Stimulated activated CD8-positive, alpha-beta memory T cell treated with anti-CD3 and anti-CD28 coated beads, Interleukin-15, amount 100 ng/mL, for 4 hours (primary cell): ENCODE measurements at places on chromosomes 2 and 18.

DNA sequence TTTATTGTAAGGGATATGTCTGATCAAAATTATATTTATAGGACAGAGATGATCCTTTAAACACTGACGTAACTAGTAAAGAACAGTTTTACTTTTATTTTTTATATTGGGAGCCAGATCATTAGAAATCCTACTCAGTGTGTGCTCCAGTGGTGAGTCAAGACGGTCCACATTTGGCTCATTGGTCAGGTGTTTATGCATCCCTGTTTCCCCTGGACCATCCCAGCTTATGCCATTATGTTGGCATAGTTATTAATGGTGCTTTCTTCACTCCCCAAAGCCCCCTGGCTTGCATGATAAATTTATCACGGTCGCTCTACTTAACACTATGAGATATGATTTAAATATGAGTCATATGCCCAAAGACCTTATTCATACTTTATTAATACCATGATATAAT is 293.4 kb downstream of the XIRP2 start:
- no peak for DNase-seq

DNA sequence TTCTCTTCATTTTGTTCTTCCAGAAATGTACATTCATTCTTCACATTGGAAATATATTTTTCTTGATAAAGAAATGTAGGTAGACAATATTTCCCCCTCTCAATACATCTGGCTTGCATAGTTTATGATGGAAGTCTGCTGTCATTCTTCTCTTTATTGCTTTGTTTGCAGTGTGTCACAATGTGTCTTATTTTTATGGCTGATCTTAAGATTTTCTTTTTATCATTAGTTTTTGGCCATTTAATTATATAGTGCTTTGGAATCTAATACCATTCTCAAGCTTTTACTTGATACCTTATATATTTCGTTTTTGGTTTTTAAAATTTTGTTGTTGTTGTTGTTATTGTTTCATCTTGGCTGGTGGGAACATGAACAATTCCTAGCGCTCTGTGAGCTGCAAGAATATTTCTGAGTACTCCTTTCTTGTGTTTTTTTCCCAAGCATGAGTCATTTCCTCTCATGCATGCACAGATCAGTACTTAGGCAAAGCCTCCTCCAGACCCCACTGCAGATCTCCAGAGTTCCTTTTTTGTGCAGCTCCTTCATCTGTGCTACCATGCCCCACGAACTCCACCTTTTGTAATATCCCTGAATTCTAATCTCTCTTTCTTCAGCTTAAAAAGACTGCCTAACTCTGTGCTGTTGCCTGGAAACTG is 13.7 kb upstream of the MMADHC start:
- no peak for DNase-seq

- DNase-seq = no peak
Measured at GRCh38 chr2:187453078-187453641, 5.1 kb upstream of the CALCRL start.

DNA sequence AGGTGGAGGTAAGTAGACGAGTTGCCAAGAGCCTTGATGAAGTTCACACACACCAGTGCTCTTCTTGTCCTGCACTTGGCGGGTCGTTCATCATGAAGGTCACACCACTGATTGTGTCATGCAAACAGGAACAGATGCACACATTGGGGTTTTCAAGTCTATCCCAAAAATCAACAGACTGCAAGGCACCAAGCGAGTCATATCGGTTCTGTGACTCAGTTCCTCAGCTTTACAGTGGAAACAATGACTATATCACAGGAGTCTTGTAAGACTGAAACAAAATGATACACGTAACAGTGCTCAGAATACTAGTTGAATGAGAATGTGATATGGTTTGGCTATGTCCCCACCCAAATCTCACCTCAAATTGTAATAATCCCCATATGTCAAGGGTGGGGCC is 526.9 kb upstream of the ID2 start:
- DNase-seq = no peak

GRCh38 chr2:30803281-30803680 is 4.0 kb downstream of the CAPN13 start:
- no peak for DNase-seq

GRCh38 chr2:235966396-235966795 is 201.8 kb downstream of the GBX2 start:
- no peak for DNase-seq

DNA sequence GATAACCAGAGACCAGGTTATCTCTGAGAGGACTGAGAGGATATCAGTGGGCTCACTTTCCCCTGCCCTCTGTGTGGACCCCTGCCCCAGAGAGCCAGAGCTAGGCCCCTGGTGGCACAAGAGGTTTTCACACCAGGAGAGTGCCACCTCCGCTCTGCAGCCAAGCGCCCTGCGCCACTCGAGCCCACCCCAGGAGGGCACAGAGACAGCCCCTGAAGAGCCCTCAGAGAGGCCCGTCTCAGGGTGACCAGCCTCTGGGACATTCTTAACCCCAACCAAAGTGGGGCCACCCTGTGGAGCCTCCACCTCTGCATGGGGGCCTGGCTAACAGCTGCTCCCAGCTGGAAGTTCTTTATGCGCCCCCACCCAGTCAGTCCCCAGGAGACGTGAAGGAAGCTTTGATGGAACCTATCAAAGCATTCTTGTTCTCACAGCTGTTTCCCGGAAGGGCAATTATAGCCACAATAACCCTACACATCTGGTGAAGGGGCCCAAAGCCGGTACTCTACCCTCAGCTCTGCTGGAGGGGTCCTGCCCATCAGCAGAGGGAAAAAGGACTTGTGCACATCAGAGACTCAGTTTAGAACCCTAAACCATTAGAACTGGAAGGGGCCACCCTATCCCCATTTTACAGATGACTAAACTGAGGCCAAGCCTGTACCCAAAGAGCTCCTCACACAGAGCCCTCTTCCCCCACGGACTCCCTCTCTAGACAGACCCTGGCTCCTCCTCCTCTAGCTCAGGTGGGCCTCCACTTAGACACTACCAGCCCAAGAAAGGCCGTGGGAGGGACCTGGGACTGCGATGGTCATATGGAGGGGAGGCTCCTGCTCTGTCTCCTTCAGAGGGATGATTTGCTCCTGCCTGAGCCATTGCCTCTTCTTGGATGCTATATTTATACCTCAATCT is 101.1 kb downstream of the ZFP36L2 start:
- no peak for DNase-seq

DNA sequence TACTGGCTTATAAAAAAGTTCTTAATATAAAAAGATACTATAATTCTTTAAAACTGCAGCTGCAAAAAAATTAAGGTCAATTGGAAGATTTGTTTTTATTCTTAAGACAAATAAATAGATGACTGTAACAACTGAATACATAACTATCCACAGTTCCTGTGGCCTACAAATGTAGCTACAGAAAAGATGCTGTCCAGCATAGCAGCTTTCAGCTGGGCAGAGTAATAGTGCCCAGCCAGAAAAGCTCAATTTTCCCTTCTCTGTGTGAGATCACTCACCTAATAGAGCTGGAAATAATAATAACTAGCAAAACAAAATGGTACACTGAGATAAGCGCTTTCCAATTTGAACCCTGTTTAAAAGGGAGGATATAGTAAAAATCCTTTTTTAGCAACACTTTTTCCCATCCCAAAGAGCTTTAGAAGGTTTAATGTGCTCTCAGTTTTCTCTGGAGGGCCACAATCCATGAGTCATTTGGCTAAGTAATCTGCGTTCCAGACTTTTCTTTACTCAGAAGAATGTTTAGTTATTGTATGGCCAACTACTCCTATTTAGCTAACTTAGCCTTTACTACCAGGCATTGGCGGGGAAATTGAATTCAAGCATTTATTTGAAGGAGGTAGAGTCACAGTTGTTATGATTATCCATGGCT is 158.1 kb upstream of the SLC39A10 start:
- DNase-seq = no peak

DNA sequence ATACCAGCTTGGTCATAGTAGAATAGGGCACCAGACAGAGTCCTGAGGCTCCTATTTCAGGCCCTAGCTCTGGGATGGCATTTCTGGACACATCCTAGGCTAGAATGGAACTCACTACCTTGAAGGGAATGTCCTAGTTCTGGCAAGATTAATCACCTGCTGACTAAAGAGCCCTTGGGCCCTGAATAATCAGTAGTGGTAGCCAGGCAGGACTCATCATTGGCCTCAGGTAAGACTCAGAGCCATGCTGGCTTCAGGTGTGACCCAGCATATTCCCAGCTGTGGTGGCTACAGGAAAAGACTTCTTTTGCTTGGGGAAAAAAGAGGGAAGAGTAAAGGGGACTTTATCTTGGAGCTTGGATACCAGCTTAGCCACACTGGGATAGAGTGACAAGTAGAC is 131.0 kb upstream of the SRD5A2 start:
- DNase-seq = no peak

GRCh38 chr18:3346487-3346886 is 84.6 kb downstream of the MYL12B start:
- no peak for DNase-seq

GRCh38 chr2:84959095-84959565 is 11.8 kb upstream of the KCMF1 start:
- no peak for DNase-seq

- no peak for DNase-seq
Measured at GRCh38 chr2:169086893-169087467, 17.6 kb downstream of the DHRS9 start.

GRCh38 chr2:207308519-207309224 is 142.9 kb upstream of the KLF7 start:
- no peak for DNase-seq

- DNase-seq = no peak
Measured at GRCh38 chr18:62060820-62061219, 126.0 kb downstream of the PIGN start.
